Activated T-cell treated with anti-CD3 and anti-CD28 coated beads for 24 hours (primary cell): ENCODE measurements at places on chromosomes 7 and 10.

- DNase-seq = no peak
These were observed 135.7 kb downstream of the PDE1C start for GRCh38 chr7:31934551-31934950.

- no peak for DNase-seq
These were observed 15.9 kb downstream of the PTPRE start for GRCh38 chr10:127922675-127923366.

GRCh38 chr10:12269056-12269455 is 73.1 kb downstream of the CDC123 start:
- no peak for DNase-seq

- DNase-seq = peak; percentile 44
These were observed 95.2 kb upstream of the FAM133B start for GRCh38 chr7:92685136-92686042.

DNA sequence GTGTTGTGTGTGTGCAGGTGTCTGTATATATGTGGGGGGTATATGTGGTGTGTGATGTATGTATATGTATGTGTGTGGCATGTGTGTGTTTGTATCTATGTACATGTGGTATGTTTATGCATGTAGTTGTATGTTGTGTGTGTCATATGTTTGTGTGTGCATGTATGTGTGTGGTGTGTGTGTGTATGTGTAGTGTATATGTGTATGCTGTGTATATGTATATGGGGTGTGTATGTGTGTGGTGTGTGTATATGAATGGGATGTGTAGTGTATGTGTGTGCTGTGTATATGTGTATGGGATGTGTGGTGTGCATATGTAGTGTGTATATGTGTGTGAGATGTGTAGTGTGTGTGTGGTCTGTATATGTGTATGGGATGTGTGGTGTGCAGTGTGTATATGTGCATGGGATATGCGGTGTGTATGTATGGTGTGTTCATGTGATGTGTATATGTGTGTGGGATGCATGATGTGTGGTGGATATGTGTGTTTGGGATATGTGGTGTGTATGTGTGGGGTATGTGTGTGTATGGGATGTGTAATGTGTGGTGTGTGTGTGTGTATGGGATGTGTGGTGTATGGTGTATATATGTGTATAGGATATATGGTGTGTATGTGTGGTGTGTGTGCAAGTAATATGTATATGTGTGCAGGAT is 30.0 kb downstream of the IKZF1 start:
- no peak for DNase-seq

DNA sequence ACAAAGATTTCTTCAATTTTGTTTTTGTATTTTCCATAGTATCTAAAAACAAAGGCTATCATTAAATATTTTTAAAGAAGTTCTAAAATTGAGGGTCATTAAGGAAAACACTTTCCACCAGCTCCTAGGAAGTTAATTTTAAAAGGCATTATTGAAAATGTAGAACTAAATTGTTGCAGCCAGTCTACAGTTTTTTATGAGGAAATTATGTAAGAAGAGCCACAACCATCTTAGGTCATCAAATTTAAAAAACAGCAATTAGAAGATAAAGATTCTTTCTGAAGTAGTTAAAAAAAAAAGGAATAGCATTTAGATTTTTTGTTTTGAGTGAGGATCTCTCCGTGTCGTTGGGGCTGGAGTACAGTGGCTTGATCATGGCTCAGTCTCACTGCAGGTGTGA is 161.7 kb downstream of the NRBF2 start:
- no peak for DNase-seq

DNA sequence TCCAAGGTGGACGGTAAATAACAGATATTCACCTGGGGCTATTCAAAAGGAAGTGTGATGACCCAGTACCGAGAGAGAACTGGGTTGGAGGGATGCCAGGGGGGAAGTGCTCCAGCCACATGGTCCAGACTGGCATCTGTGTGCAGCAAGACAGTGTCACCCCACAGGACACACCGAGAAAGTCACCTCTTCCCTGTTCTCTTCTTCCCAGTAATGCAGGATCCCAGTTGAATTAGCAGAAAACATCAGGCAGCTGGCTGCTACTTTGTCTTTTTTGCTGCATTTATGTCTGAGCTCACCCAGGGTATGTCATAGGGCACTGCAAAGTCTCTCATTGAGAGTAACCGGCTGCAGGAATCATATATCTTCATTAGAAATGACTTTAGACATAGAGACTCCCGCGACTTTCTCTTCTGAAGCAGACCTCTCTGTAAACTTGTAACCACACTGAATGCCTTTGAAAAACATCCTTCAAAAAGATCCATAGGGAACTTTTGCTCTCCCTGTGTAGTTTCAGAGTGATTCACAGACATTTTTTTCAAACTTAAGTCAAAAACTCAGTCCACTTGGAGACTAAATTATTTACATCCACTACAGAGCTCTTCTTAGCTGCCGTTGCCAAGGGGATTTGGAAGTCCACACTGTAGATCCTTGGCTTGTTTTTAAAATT is 609.0 kb upstream of the DPP6 start:
- DNase-seq = no peak

- DNase-seq = no peak
These were observed 159.5 kb upstream of the NRP1 start for GRCh38 chr10:33493978-33494377.
